Activated CD4-positive, alpha-beta memory T cell treated with anti-CD3 and anti-CD28 coated beads for 36 hours (primary cell): ENCODE measurements at places on chromosomes 6 and 20.

DNA sequence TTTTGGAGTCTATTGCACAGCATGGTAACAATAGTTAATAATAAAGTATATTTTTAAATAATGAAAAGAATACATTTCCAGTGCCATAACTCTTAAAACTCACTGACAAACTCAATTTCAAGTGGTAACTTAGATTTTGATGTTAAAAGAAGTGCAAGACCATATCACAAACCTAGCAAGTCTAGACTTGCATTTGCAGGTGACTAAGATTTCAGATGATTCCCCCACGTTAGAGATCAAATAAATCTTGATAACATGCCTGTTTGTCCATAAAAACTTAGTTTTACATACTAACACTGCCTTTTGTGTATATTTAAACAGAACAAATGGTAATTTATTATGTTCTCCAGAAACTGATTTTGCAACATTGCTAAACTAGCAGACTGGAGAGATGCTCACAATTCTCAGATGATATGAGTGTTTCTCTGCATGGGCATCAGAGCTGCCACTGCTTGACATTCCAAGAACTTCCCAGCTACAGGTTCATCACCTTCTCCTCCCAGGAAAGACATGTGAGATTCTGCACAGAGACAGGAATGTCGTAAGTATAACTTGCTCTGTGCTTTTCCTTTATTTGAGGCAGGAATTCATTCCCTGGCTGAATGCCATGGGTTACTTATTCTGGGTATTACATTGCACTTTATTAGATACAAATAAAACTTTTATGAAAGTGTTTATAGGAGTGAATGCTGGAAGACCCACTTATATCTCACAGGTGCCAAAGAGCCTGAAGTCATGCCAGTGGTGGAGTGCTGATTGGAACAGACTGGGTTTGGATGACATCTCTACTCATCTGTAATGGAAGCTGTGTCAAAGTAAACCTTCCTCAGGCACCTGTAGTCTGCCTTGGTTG lies 160.2 kb upstream of the FOXA2 start:
- no peak for DNase-seq

DNA sequence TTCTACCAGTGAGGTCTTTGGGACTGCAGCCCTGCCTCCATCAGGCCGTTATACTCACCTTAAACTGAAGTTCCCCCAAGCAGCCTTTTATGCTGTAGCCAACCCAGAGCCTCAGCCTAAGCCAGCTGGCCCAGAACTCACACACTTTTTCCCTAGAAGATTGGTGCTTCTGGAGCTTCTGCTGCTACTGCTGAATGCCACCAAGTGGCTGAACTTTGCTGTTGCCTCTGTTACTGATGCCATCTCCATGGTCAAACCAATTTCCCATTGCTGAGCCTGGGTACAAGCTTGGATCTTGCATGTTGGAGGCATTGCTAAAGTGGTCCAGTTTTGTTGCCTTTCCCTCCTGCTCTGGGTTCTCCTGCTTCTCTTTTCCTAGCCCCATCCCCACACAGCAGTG lies 15.0 kb upstream of the TBX18 start:
- no peak for DNase-seq

- no peak for DNase-seq
These were observed 1.2 kb downstream of the HIVEP1 start for GRCh38 chr6:12013307-12013719.

- no peak for DNase-seq
These were observed 43.0 kb downstream of the TSPYL4 start for GRCh38 chr6:116210750-116211425.

- no peak for DNase-seq
These were observed 654.3 kb upstream of the CHD6 start for GRCh38 chr20:42272516-42272915.

DNA sequence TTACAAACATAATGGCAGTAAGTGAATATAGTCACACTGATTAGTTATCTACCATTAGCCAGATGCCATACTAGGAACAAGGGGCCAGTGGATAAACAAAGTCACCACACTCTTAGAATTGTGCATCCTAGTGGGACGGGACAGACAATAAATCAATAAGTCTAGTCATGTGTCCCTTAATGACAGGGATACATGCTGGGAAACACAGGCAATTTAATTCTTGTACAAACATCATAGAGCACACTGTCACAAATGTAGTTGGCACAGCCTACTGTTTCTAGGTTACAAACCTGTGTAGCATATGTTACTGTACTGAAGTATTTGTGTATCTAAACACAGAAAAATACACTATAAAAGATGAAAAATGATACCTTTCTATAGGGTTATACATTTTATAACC lies 123.0 kb upstream of the FAM184A start:
- no peak for DNase-seq

- peak; percentile 42 for DNase-seq
These were observed 133.2 kb upstream of the PTPN1 start for GRCh38 chr20:50376888-50377459.

GRCh38 chr6:168413856-168414255 lies 27.1 kb upstream of the SMOC2 start:
- no peak for DNase-seq

DNA sequence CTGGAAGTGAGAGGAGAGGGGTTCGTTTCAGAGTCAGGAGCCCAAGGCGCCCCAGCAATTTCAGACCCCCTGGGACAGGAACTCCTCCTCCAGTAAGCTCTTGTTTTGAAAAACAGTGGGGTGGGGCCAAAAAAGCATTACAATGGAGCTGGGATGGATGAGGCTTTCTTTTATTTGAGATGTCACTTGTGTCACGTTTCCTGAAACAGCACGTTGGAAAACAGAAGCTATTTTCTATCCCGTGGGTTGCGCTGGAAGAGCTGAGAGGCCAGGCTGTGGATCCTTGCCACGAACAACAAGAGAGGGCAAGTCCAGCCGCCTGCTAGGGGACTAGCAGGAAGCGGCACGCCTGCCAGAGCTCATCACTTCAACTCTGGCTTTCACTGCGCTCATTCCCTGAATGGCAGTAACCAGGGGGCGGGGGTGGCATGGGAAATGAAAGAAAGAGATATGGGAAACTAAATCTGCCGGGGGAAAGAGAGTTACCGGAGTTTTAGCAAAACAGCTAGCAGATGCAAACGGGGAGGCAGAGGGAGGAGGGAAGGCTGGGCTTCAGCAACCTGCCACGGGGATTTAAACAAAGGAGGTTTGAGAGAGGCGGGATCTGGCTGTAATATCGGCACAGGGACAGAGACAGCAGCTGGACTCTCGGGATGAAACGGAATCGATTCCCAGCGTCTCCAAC lies 34.6 kb downstream of the GCNT2 start:
- DNase-seq: no peak

- DNase-seq: no peak
These were observed 25.2 kb downstream of the FBXO30 start for GRCh38 chr6:145789443-145789842.

GRCh38 chr6:12440981-12441380 lies 150.8 kb downstream of the EDN1 start:
- DNase-seq: no peak

DNA sequence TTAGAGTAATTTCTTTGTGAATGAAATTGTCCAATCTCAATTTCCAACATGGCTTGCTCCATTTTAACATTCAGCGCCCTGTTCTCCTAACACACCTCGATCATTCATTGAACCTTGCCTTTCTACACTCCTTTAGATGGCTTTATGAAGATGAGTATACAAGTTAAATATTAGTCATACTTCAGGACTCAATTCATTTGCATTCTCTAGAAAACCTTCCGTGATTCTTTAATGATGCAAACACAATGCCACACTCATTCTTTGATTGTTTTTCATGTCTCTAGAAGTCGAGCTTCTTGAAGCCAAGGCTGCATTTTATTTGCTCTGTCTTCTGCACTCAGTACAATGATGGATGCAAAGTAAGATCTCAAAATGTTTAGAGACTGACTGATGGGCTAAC lies 641.2 kb downstream of the DOK5 start:
- no peak for DNase-seq

GRCh38 chr6:139174961-139175360 lies 40.1 kb downstream of the HECA start:
- no peak for DNase-seq

DNA sequence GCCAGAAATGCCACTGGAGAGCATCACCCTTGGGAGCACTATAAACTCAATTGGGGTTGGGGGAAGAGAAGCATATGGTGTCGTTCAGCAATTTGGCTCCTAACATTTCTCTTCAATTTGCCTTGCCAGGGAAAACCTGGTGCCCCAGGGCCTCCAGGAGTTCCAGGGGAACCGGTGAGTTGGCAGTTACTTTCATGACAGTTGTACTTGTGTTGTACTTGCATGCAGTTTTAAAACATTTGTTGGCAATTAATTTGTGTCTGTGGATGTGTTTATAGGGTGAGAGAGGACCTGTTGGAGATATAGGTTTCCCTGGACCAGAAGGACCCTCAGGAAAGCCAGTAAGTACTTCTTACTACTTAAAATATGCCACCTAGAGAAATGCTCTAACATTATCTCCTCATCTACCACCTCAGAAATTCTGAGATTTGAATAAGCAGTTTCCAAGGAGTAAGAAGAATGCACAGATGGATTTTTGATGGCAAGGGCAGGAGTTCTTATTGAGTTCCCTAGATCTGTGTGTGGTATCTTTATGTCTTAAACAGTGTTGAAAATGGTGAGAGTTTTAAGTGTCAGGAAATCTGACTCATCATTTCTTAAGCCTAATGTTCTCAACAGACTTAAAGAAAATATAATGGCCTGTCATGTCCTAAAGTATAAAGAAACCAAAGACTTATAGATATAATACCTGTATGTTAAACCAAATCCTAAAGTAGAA lies 122.5 kb downstream of the COL9A1 start:
- no peak for DNase-seq

DNA sequence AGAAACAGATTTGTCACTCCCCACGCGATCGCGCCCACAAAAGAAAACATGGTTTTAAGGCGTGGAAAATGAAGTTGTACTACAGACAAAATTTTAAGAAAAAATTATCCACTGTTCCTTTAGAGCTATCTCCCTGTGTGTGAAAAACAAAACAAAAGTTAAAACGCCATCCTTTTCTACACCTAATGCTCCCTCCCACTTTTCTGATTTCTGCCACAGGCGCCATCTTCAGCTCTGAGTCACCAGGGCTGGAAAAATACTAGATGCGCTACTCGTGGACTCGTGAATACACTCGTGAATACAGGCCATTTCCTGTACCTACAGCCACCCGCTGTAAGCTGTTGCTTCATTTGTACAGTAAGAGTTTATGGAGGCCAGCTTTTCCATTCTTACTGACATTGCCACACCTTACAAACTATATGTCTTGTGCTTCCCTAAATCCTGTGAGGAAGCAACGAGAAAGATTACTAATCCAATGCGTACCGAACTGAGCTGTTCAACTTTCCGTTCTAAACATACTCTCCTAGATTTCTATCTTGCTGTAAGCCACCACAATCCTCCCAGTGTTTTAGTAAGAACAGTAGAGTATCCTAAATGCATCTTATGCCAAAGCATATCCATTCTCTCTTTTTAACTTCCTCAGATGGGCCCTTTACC lies 773 bp upstream of the AHI1 start:
- peak; percentile 83 for DNase-seq

DNA sequence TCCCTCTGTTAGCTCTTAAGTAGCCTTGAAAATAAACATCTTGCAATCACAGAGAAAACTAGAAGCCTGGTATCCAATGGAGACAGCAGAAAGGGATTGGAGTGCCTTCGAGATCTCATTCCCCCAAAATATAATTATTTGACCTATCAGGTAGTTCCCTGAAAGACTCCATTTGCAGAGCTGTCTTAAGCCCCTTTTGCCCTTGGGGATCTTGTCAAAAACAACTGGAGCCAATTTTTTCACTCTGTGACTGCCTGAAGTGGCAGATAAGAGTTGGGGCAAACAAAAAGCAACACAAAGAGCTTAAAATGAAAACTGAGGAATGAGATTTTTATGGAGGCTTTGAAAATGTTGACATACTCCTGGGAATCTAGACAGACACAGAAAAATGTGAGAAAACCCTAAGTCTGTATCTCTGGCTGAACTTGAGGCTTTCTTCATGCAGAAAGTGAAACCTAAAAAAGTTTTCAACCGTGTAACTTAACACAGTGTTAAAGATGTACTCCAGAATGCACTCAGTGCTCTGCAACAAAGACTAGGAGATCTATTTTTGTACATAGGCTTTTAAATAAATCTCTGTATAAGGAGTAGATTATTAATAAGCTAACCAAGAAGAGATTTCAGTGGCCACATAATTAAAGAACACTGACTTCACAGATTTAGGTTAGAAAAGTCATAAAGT lies 971.1 kb upstream of the MAN1A1 start:
- DNase-seq: no peak

DNA sequence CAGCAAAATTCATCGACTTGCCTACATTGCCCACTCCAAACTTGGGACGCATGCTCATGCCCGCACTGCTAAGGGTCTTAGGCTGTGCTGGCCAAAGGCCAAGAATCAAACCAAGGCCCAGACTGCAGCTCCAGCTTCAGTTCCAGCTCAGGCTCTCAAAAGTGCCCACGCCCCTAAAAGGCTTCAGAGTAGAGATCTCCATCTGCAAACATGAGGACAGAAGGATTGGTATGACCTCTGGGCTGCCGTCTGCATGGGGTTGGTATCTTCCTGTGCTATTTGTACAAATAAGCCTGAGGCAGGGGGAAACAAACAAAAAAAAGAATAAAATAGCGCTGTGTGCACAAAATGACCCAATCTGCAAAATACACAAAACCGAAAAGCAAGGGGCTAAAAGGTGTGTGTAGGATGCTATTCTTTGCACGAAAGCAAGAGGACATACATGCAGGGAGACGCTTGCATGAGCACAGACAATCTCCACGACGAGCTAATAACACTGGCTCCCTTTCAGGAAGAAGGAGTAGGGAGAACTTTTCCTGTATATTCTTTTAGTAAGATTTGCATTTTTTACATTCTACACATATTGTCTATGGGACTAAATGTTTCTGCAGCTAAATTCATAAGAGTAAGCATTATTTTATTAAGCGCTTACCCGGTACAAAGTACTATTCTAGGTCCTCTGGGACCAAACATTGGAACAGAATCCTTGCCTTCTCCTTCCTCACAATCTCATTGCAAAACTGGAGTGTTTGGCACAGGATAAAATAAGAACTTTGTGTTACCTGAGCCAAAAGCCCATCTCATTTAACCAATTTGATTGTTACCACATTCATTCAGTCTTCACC lies 33.1 kb downstream of the ATP9A start:
- no peak for DNase-seq

GRCh38 chr6:30238178-30238795 lies 25.1 kb upstream of the TRIM26 start:
- peak; percentile 40 for DNase-seq

DNA sequence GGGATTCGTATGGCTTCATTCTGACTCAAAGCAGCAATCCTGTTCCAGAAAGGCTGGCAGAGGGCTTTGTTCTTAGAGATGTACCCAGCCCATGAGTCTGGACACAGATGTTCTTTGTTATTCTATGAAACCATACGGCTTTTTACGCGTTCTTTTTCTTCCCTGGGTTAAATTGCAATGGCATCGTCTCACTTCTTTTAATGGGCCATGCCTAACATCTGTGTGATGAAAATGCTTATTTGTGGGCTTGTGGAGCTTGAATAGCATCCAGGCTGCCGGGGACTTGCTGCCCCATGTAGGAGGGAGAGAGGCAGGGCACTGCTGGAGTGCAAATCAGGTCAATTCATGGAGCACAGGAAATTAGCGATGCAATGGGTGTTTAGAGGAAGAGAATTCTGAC lies 19.4 kb downstream of the FAM50B start:
- no peak for DNase-seq
